ENCODE measurements at places on chromosomes 4 and X.
A peak's percentile ranks its signal among the peaks of the same experiment; 100 is the strongest.

- no peaks in the 10 kb centered on the region for H3K27me3 ChIP-seq
- H3K4me1 ChIP-seq: no peaks in the 10 kb centered on the region
- H3K27ac ChIP-seq: no peak overlapping the region
Observed at GRCh38 chrX:8815460-8816065, 14.4 kb upstream of the FAM9A start.

DNA sequence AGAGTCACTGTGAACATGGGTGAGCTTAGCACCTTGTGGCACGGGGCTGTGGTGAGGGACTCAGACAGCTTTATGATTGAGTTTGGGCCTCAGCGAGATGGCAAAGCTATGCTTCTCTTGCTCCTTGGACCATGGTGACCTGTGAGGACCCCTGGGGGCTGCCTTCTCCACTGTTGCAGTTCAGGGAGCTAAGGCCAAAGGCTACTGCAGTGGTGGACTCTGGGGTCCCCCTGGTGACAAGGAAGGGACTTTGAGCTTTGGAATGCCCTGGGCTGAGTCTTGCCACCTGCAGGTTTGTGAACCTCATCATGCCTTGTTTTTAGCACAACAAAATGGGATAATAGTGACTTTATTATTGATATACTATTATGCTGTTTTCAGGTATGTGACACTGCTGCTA lies 36.5 kb downstream of the TBL1X start:
- H3K27me3 ChIP-seq: no peaks in the 10 kb centered on the region
- DNase-seq: no peak
- peaks cover 34% of the 10 kb centered on the region for H3K36me3 ChIP-seq

DNA sequence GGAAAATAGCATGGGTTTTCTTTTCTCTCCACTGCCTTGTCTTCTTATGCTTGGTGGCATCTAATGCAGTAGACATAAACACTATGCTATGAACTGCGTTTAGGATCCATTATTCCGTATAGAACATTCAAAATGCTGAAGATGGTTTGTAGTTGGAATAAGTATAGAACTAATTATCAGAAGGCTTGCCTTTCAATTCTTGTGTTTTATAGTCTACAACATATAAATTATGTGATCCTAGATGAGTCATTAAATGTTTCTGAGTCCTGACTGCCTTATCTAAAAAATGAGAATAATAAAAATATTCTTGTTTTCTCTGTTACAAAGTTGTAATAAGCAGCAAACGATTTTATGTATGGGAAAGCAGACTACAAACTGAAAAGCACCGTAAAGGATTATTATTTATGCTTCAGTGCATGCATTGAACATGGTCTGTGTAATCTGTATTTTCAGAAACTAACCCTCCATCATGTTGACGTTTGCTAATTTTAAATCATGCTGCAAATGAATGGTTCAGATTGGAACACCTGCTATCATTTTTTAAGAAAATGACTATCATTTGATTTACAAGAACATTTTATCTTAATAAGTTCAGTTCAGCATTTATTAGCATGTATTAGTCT lies 335.9 kb upstream of the AADAT start:
- no peaks in the 10 kb centered on the region for H3K27me3 ChIP-seq
- no peaks in the 10 kb centered on the region for H3K4me1 ChIP-seq
- no peak overlapping the region for H3K27ac ChIP-seq
- no peaks in the 10 kb centered on the region for H3K36me3 ChIP-seq

- H3K4me3 ChIP-seq: no peak overlapping the region
- H3K27ac ChIP-seq: no peak overlapping the region
- no peaks in the 10 kb centered on the region for H3K36me3 ChIP-seq
- no peaks in the 10 kb centered on the region for H3K27me3 ChIP-seq
- DNase-seq: no peak
Observed at GRCh38 chr4:165827018-165827417, 46.0 kb upstream of the TLL1 start.

DNA sequence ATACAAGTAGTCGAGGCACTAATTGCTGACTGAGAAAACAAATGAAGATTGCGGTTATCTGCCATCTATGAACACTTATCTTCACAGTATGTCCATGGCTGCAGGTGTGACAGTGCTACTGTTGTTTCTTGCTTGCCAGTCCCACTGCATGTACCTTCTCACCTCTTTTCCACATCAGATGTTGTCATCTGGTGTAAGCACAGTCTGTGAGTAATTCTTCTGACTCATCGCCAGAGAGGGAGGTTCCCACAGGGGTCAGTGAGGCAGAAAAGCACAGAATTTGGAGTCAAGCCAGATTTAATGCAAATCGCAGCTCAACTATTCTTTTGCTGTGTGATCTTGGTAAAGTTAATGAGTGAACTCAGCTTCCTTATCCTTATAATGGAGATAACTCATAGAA lies 144.4 kb downstream of the GLRA2 start:
- H3K27ac ChIP-seq: no peak overlapping the region
- no peaks in the 10 kb centered on the region for H3K36me3 ChIP-seq
- DNase-seq: no peak
- peaks cover 2% of the 10 kb centered on the region for H3K4me1 ChIP-seq
- H3K27me3 ChIP-seq: no peaks in the 10 kb centered on the region
- no peak overlapping the region for H3K4me3 ChIP-seq

GRCh38 chrX:134803551-134804183 lies 145.4 kb upstream of the PLAC1 start:
- H3K4me1 ChIP-seq: peaks cover 7% of the 10 kb centered on the region
- peak overlapping the region; percentile 35 for H3K27ac ChIP-seq
- no peaks in the 10 kb centered on the region for H3K27me3 ChIP-seq
- H3K36me3 ChIP-seq: no peaks in the 10 kb centered on the region
- no peak overlapping the region for H3K4me3 ChIP-seq

DNA sequence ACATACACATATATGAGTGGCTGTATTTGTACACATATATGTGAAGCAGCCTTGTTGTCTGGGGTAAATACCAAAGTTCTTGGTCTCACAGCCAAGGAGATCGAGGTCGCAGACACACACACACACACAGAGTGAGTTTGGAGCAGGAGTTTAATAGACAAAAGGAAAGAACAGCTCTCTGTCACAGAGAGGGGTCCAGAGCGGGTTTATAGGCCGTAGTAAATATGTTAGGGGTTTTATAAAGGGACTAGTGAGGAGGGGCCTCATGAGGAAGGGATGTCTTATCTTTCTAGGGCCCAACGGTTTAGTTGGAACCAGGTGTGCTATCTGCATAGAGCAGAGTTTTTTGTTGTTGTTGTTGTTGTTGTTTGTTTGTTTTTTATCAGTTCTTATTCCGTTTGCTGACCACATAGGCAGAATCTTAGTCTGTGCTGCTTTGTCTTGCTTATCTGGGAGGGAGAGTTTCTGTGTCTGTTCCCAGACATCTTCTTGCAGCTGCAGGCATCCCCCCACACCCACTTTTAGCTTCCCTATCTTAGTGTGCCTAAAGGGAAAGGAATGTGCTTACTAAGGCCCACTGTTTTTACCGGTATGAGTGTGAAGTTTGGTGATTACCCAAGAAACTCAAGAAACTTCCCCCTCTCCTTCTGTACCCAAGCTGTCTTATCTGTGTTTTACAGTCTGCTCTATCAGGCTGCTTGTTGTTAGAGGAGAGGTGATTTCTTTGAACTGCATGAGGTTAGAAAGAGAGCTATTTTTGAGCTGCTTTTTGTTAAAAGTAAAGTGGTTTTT lies 91.9 kb downstream of the TENT5D start:
- no peak for DNase-seq
- H3K36me3 ChIP-seq: no peaks in the 10 kb centered on the region
- H3K27ac ChIP-seq: no peak overlapping the region
- no peaks in the 10 kb centered on the region for H3K4me1 ChIP-seq
- H3K27me3 ChIP-seq: no peaks in the 10 kb centered on the region

GRCh38 chr4:152050106-152050505 lies 289.3 kb upstream of the GATB start:
- no peaks in the 10 kb centered on the region for H3K4me1 ChIP-seq
- H3K27me3 ChIP-seq: peaks cover 16% of the 10 kb centered on the region
- no peak overlapping the region for H3K27ac ChIP-seq
- H3K36me3 ChIP-seq: no peaks in the 10 kb centered on the region
- no peak overlapping the region for H3K4me3 ChIP-seq

GRCh38 chr4:6576512-6576911 lies 1.5 kb downstream of the MAN2B2 start:
- peaks cover 6% of the 10 kb centered on the region for H3K4me1 ChIP-seq
- no peaks in the 10 kb centered on the region for H3K27me3 ChIP-seq
- peaks cover 4% of the 10 kb centered on the region for H3K36me3 ChIP-seq
- peak overlapping the region; percentile 94 for H3K4me3 ChIP-seq
- H3K27ac ChIP-seq: no peak overlapping the region

DNA sequence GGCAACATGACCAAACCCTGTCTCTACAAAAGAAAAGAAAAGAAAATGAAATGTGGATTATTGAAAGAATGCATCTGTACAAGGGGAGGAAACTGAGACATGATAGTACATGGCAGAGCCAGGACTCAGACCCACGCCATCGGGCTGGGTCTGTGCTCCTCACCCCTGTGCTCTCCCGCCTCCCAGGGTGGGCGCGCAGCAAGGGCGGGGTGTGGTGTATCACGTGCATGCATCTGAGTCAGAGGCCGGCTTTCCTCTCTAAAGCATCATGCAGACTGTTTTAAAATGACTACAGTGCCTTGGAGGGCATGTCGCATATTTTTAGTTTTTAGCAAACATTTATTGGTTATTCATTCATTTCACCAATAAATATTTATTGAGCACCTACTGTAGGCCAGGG lies 47.8 kb downstream of the HTT-AS start:
- no peaks in the 10 kb centered on the region for H3K27me3 ChIP-seq
- no peak overlapping the region for H3K4me3 ChIP-seq
- no peak overlapping the region for H3K27ac ChIP-seq

GRCh38 chrX:76428243-76429130 lies 977 bp downstream of the MAGEE1 start:
- H3K27ac ChIP-seq: no peak overlapping the region
- DNase-seq: no peak
- peak overlapping the region; percentile 80 for H3K4me3 ChIP-seq
- no peaks in the 10 kb centered on the region for H3K27me3 ChIP-seq
- no peaks in the 10 kb centered on the region for H3K4me1 ChIP-seq

GRCh38 chr4:147192679-147193078 lies 247.0 kb upstream of the TTC29 start:
- H3K36me3 ChIP-seq: no peaks in the 10 kb centered on the region
- no peak for DNase-seq
- H3K27me3 ChIP-seq: no peaks in the 10 kb centered on the region
- H3K4me1 ChIP-seq: peaks cover 3% of the 10 kb centered on the region
- H3K27ac ChIP-seq: no peak overlapping the region

DNA sequence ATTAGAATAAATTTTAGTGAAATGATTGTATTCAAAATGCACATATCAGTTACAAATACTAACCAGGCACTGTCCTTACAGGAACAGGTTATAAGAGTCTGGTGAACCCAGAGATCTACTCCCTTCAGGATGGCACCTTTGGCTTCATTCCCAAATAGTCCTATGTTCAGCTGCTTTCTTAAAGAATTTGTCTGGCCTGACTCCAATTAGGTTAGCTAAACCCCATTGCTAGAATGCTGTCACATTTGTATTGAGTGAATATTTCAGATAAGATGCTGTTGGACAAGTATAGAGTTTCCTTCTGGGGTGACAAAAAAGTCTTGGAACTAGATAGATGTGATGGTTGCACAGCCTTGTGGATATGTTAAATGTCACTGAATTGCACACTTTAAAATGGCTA lies 69.4 kb downstream of the EFHC2 start:
- no peaks in the 10 kb centered on the region for H3K36me3 ChIP-seq
- DNase-seq: no peak
- no peak overlapping the region for H3K27ac ChIP-seq

DNA sequence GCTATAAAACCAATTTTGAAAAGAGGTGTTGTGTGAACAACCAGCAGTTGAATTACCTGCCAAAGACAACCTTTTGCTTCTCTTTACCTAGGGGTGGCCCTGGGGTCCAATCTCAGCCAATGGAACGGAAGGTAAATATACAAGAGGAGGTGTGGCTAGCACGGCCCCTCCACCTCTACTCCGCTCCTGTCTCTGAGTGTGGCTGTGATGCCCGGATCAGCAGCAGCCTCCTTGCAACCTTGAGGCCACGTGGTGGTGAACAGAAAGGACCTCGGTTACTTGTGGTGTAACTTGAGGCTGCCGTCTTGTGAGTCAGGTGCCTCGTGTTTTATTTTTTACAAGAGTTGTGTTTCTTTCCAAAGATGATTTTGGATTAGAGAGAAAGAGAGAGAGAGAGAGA lies 121.5 kb upstream of the PPP2R3B start:
- H3K4me3 ChIP-seq: no peak overlapping the region
- no peaks in the 10 kb centered on the region for H3K27me3 ChIP-seq
- no peak overlapping the region for H3K27ac ChIP-seq
- no peak for DNase-seq

DNA sequence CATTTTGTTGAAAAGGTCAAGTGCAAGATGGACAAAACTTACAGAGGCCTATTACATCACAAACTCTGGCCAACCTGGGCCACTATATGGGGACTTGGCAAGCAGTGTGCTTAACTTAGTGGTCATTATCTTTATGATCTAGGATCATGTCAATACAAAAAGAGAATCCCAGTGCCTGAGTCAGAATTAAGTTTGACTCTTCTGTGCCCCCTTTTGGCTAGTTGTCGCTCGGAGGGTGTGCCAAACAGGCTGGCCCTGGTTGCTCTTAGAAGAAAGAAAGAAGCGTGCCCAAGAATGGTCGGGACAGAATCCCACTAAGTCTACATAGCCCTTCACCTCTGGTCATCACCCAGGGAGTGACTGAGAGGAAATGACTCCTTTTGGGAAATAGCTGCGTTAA lies 100.1 kb downstream of the EIF4E start:
- no peaks in the 10 kb centered on the region for H3K4me1 ChIP-seq
- no peaks in the 10 kb centered on the region for H3K27me3 ChIP-seq
- no peak overlapping the region for H3K4me3 ChIP-seq
- DNase-seq: no peak
- no peak overlapping the region for H3K27ac ChIP-seq

- H3K27ac ChIP-seq: peak overlapping the region; percentile 97
- no peaks in the 10 kb centered on the region for H3K36me3 ChIP-seq
- no peaks in the 10 kb centered on the region for H3K27me3 ChIP-seq
- H3K4me3 ChIP-seq: peak overlapping the region; percentile 48
Observed at GRCh38 chrX:123859409-123859845, 426 bp upstream of the XIAP start.

DNA sequence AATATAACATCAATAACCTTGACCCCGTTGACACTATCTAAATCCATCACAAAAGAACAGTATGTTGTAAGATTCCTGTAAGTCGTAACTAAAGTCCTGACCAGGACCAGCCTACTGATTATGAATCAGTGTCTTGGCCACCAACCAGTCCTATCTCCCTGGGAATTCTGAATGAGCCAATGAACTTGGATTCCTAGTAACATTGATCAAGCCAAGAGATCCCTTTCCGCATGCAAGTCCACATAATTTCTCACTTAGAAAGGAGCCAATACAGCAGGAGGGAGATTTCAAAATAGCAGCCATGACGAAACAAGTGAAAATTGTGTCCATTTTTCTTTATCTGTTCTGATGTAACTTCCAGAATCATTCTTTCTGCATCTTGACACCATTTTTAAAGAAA lies 9.5 kb downstream of the XPNPEP2 start:
- H3K4me1 ChIP-seq: no peaks in the 10 kb centered on the region
- no peaks in the 10 kb centered on the region for H3K36me3 ChIP-seq
- DNase-seq: no peak
- no peaks in the 10 kb centered on the region for H3K27me3 ChIP-seq
- no peak overlapping the region for H3K27ac ChIP-seq
- no peak overlapping the region for H3K4me3 ChIP-seq

- H3K27me3 ChIP-seq: no peaks in the 10 kb centered on the region
- no peaks in the 10 kb centered on the region for H3K36me3 ChIP-seq
- H3K27ac ChIP-seq: no peak overlapping the region
- H3K4me3 ChIP-seq: no peak overlapping the region
- DNase-seq: no peak
Observed at GRCh38 chr4:98506462-98507132, 151.8 kb downstream of the TSPAN5 start.

GRCh38 chr4:2830632-2831610 lies 12.7 kb upstream of the ADD1 start:
- peaks cover 35% of the 10 kb centered on the region for H3K36me3 ChIP-seq
- H3K27me3 ChIP-seq: no peaks in the 10 kb centered on the region
- no peak overlapping the region for H3K27ac ChIP-seq
- no peak for DNase-seq
